Glutamatergic neuron (in vitro differentiated cells): ENCODE measurements at places on chromosomes 16 and 17. TPM values are rescaled to one million over a fixed set of nuclear protein-coding genes. Genes with fewer than 3 reads are reported as not detected.

DNA sequence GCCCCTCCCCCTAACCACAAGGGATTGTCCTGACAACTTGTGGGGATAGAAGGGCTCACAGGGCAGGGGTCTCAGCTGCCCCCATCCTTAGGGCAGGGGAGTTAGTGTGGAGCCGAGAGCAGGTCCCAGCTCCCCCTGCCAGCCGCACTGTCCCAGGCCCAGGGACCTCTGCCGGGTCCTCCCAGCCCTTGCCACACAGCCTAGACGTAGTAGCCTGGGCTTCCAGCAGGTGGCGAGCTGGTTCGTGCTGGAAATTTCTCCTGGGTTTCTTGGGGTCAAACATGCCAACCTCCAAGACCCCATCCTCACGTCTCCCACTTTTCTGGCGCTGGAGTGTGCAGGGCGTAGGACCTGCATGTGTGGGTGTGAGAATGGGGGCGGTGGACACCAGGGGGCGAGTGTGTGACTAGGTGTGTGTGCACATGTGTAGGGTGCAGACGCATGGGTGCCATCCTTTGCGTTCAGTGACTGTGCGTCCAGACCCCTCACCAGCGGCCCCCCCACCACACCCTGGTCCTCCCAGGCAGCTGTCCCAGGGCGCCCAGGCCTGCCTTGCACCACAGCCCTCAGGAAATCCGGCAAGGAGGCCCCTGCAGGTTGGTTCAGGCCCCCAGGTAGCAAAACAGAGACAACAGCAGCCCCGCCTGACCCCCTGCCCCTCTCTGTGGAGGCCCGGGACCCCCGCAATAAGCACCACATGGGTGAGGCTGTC, 29.5 kb downstream of the SBK1 start:
- peak; percentile 80 for DNase-seq

GRCh38 chr16:73404001-73404400, 356.1 kb upstream of the ZFHX3 start:
- DNase-seq = no peak

DNA sequence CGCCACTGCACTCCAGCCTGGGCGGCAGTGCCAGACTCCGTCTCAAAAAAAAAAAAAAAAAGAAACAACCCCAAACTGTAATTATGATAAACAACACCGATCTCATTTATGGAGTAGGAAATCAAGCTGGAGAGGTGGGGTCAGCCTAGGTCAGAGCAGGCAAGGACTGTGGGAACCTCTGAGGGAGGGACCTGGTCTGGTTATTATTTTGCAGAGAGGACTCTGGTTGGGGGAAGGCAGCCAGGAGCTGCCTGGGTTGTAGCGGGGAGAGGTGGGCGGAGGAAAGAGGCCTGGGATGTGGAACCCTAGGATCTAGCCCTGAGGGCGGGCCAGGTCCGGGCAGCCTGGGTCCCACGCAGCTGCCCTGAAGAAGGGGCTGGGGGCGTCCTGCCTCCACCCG, 10.9 kb upstream of the HS3ST6 start:
- no peak for DNase-seq

The HLF gene
- total RNA-seq = 0.32 TPM

DNA sequence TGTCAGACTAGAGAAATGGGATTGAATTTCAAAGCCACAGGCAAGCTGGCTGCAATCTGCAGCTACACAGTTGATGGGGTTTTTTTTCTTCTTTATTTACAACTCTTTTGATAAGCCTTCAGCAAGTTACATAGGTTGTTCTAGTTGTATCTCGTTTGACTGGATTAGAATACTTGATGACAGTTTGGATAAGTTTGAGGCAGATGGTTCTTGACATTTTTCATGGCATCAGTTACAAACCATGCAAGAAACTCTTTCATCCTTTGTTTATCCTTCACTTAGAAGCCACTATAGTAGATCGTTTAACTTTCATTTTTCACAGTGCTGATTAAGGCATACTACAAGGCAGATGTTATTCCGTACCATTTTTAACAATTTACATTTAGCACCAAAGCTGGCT, 238.9 kb downstream of the TOX3 start:
- no peak for DNase-seq

The CTRB2 gene
- not detected for total RNA-seq
